ENCODE measurements at places on chromosomes 12 and 14.

GRCh38 chr12:40224439-40225291, at the start of gene LRRK2:
LRRK2 (plus strand) TSS chr12:40224997; CDS start chr12:40225132, 135 bp downstream.
- DNase-seq, result peak; percentile 91

DNA sequence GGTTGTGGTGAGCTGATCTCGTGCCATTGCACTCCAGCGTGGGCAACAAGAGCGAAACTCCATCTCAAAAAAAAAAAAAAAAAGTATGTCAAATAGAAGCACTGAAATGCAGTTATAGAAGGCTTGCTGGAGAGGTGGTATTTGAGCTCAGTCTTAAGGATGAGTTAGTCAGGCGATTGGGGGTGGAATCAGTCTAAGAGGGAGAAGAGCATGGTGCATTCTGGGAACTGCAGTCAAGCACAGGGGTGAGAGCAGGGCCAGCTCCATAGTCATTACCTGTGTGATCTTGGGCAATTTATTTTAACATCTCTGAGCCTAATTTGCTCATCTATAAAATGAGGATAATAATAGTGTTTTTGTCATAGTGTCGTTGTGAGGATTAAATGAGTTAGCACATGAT, 5.9 kb upstream of the GNB3 start:
- no peak for DNase-seq

GRCh38 chr14:52369305-52369801, 55.2 kb downstream of the PTGER2 start:
- no peak for DNase-seq

DNA sequence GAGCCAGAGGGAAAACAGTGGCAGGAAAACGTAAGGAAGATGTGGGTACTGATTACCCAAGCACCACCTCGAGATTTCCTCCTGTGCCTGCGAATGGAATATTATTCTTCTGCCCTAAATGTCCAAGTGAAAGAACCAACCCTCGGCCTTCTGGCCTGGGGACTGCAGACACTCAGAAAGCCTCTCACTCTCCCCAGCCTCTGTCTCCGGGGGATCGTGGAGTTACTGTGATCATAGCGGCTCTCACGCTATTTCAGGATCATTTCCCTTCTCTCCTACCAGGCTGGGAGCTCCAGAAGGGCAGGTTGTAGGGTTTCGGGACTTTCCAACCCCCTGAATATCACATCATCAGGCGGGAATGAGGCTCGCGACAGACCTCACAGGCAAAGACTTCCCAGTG, 68.9 kb downstream of the KDM2B start:
- no peak for DNase-seq

DNA sequence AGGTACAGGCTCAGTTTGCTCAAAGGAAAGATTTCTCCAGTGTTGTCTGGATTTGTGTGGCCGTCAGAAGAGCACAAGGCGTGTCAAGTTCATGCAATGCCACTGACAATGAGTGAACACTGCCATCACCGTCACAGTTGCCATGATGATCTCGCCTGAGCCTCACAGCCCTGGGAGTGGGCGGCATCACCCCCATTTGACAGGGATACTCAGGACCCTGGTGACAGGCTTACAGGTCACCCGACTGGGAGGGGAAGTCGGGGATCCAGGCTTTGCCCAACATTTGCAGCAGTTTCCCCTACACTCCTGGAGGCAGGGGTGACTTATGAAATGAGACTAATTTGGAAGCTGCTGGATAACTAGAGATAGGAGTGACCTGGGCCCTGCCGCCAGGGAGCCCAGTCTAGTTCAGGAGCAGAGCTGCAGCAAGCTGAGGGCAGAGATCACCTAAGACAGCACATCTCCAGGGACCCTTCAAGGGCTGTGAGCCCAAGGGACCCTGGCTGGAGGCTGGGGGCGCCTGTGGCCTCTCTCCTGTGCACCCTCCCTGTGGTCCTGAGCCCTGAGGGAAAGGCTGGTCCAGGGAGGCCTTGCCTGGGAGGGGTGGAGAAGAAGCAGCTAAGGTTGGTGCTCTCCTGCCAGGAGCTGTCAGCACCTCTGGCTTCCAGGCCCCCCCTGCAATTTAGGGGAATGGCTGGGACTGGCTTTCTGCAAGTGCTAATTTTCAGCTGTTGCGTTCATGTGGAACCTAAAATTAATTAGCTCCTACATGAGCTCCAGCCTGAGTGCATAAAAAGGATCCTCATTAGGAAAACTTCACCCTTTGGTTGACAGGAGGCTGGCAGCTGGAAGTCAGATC, 32.4 kb upstream of the BEGAIN start:
- DNase-seq, result no peak

DNA sequence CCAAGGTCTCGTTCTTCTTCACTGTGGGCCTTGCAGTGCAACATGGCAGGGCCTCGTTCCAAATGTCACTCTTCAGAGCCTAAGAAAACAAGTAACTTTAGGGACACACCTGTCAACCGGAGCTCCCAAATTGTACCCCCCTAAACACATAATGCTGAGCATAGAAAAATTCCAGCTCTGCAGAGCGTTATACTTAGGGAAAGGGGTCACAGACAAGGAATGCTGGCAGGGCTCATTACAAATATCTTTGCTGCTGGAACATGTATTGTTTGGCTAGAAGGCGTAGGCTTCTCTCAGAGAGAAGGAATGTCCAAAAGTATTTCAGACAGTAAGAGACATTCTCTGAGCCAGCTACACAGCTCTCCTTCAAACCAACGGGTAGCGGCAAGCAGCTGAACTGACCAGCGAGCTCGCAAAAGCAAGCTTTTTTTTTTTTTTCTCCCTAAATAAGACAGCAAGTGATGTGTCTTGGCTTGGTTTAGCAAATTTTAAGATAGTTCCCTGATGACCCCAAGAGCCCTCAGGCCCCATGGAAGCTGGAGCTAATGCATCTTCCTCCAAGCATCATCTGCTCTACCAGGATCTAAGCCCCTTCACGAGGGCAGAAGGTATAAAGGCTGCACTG, 24.5 kb downstream of the SSH1 start:
- no peak for DNase-seq

GRCh38 chr12:71195338-71195896, 37.6 kb upstream of the TSPAN8 start:
- no peak for DNase-seq

DNA sequence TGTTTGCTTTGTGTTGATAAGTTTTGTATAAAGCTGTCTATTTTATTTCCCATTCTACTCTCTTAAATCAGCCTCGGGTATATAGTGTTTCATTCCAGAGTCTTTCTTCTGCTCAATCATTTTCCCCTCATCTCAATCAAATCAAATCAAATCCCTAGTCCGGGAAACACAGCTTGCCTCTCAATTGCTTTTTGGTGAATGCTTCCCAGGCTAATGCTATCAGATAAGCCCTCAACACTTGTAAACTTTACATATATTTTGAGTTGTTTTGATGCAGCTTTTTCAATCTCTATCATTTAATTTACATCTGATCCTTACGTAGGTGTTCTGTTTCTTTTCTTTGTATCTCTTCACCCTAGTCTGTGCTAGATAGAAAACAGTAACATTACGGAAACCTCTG, 416.7 kb upstream of the PDE3A start:
- no peak for DNase-seq

- DNase-seq, result no peak
These were observed 2.6 kb upstream of the TAMALIN start for GRCh38 chr12:52004042-52004648.
